SJSA1 (cell line): ENCODE measurements at places on chromosomes 7 and 10. TPM values are rescaled to one million over a fixed set of nuclear protein-coding genes. Genes with fewer than 3 reads are reported as not detected.

GRCh38 chr10:76695069-76695468 lies 942.5 kb downstream of the KCNMA1 start:
- no peak overlapping the region for H3K27ac ChIP-seq
- no peaks in the 10 kb centered on the region for H3K36me3 ChIP-seq
- no peaks in the 10 kb centered on the region for H3K27me3 ChIP-seq
- no peaks in the 10 kb centered on the region for H3K4me1 ChIP-seq

DNA sequence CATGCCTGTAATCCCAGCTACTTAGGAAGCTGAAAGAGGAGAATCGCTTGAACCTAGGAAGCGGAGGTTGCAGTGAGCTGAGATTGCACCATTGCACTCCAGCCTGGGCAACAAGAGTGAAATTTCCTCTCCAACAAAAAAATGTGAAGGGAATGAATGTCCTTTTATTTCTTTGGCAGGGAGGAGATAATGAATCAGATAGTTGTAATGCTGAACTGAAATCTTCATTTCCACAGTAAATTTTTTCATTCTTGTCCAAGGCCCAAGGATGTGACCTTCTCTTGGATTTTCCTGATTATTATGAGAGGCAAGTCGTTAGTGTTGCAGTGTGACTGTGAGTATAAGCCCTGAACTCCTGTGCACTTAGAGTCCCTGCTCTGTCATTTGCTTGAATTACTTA lies 13.6 kb downstream of the STAMBPL1 start:
- DNase-seq: no peak
- no peak overlapping the region for H3K4me3 ChIP-seq
- no peaks in the 10 kb centered on the region for H3K36me3 ChIP-seq
- H3K27ac ChIP-seq: no peak overlapping the region

- peaks cover 10% of the 10 kb centered on the region for H3K36me3 ChIP-seq
- H3K4me1 ChIP-seq: peaks cover 20% of the 10 kb centered on the region
- DNase-seq: peak; percentile 97
- H3K4me3 ChIP-seq: peak overlapping the region; percentile 49
These were observed 15.5 kb downstream of the HSPB1 start for GRCh38 chr7:76317782-76318487.

GRCh38 chr10:31087011-31087410 lies 55.3 kb upstream of the ZNF438 start:
- H3K27ac ChIP-seq: no peak overlapping the region
- no peaks in the 10 kb centered on the region for H3K27me3 ChIP-seq
- no peak overlapping the region for H3K4me3 ChIP-seq
- peaks cover 3% of the 10 kb centered on the region; the same call in 1 of the 2 replicates for H3K4me1 ChIP-seq

GRCh38 chr7:118590107-118590506 lies 365.6 kb downstream of the ANKRD7 start:
- H3K4me3 ChIP-seq: no peak overlapping the region
- no peaks in the 10 kb centered on the region for H3K4me1 ChIP-seq
- H3K27me3 ChIP-seq: no peaks in the 10 kb centered on the region
- DNase-seq: peak; percentile 15
- no peaks in the 10 kb centered on the region for H3K36me3 ChIP-seq

GRCh38 chr7:28539289-28539981 lies 127.1 kb downstream of the CREB5 start:
- DNase-seq: no peak
- peaks cover 6% of the 10 kb centered on the region; the same call in 1 of the 2 replicates for H3K27me3 ChIP-seq
- H3K27ac ChIP-seq: no peak overlapping the region
- H3K36me3 ChIP-seq: no peaks in the 10 kb centered on the region
- H3K4me3 ChIP-seq: no peak overlapping the region
- H3K4me1 ChIP-seq: no peaks in the 10 kb centered on the region

- H3K27me3 ChIP-seq: no peaks in the 10 kb centered on the region
- peaks cover 18% of the 10 kb centered on the region for H3K4me1 ChIP-seq
- H3K36me3 ChIP-seq: peaks cover 39% of the 10 kb centered on the region
- peak within 1 kb of the TSS; percentile 63 for H3K4me3 ChIP-seq
- H3K27ac ChIP-seq: peak within 1 kb of the TSS; percentile 97
These were observed at the start of gene SLC25A28 for GRCh38 chr10:99619851-99620710. SLC25A28 (minus strand) TSS chr10:99620439; CDS start chr10:99620335, 104 bp downstream.

DNA sequence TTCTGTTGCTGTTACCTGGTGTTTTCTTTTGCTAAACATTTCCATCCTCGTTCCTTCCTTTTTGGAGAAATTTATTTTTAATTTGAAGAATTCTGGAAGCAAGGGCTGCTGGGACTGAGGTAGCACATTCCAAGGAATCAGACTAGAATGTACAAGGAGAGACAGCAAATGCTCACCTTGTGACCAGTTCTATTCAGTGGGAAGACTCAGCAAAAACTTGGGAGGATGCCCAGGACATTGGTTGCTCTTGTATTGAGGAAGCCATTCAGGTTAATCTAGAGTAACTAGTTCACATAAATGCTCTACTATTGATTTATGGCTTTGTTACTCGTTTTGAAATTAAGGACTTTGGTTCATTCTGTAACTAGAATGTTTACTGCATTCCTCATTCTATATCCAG lies 11.3 kb downstream of the PLCE1 start:
- DNase-seq: no peak
- H3K27me3 ChIP-seq: no peaks in the 10 kb centered on the region
- H3K4me3 ChIP-seq: no peak overlapping the region
- peaks cover 23% of the 10 kb centered on the region for H3K4me1 ChIP-seq

The IFRD1 gene
- 86.7 and 89.6 TPM in 2 replicates for total RNA-seq

The FOXI2 gene
- total RNA-seq: not detected in 2 replicates
